ENCODE measurements at places on chromosomes 1 and 21. TPM values are rescaled to one million over a fixed set of nuclear protein-coding genes. Genes with fewer than 3 reads are reported as not detected.

MAP3K7CL gene
- polyA plus RNA-seq: 2.2 TPM

DISP1 gene
- 1.5 TPM for polyA plus RNA-seq

INKA2 gene
- 6.3 TPM for polyA plus RNA-seq

SLAMF7 gene
- polyA plus RNA-seq: 0.34 TPM

EIF3I gene
- polyA plus RNA-seq: 219 TPM

FAM163A gene
- 0.05 TPM for polyA plus RNA-seq

TARDBP gene
- polyA plus RNA-seq: 152 TPM

LCE2A gene
- not detected for polyA plus RNA-seq

KAZN gene
- polyA plus RNA-seq: 2.6 TPM

PGLYRP4 gene
- not detected for polyA plus RNA-seq

LCE1A gene
- polyA plus RNA-seq: not detected

DNAH14 gene
- polyA plus RNA-seq: 1.8 TPM

KLHDC8A gene
- polyA plus RNA-seq: 0.34 TPM

GSTM4 gene
- polyA plus RNA-seq: 32.8 TPM

VAV3 gene
- polyA plus RNA-seq: 10.2 TPM

AADACL4 gene
- not detected for polyA plus RNA-seq

MROH9 gene
- polyA plus RNA-seq: not detected

PRDM2 gene
- polyA plus RNA-seq: 13.0 TPM

LDLRAD2 gene
- 6.7 TPM for polyA plus RNA-seq

UBE2U gene
- polyA plus RNA-seq: 0.09 TPM

OR2L8 gene
- not detected for polyA plus RNA-seq

GPR25 gene
- polyA plus RNA-seq: not detected

RAP1A gene
- 22.9 TPM for polyA plus RNA-seq

KRTAP21-2 gene
- polyA plus RNA-seq: not detected

TMEM63A gene
- polyA plus RNA-seq: 51.8 TPM

TESK2 gene
- 3.8 TPM for polyA plus RNA-seq

CHD5 gene
- polyA plus RNA-seq: 0.16 TPM

SPATA46 gene
- not detected for polyA plus RNA-seq

DCST2 gene
- polyA plus RNA-seq: 0.67 TPM

KCNJ9 gene
- polyA plus RNA-seq: 0.03 TPM

UROD gene
- polyA plus RNA-seq: 34.7 TPM

HYI gene
- 64.2 TPM for polyA plus RNA-seq

SKI gene
- 9.5 TPM for polyA plus RNA-seq

C1orf116 gene
- 2.3 TPM for polyA plus RNA-seq

RNF186 gene
- not detected for polyA plus RNA-seq

PLPPR5 gene
- polyA plus RNA-seq: 0.01 TPM

S100A3 gene
- 0.37 TPM for polyA plus RNA-seq

Data from adipose tissue (tissue), 3 donors.